ENCODE measurements at places on chromosomes 13 and 19.

- DNase-seq, result no peak
These were observed 60.5 kb downstream of the ZMYM2 start for GRCh38 chr13:20019043-20019442.

GRCh38 chr13:28559636-28560259 is 64.8 kb upstream of the FLT1 start:
- DNase-seq, result no peak

DNA sequence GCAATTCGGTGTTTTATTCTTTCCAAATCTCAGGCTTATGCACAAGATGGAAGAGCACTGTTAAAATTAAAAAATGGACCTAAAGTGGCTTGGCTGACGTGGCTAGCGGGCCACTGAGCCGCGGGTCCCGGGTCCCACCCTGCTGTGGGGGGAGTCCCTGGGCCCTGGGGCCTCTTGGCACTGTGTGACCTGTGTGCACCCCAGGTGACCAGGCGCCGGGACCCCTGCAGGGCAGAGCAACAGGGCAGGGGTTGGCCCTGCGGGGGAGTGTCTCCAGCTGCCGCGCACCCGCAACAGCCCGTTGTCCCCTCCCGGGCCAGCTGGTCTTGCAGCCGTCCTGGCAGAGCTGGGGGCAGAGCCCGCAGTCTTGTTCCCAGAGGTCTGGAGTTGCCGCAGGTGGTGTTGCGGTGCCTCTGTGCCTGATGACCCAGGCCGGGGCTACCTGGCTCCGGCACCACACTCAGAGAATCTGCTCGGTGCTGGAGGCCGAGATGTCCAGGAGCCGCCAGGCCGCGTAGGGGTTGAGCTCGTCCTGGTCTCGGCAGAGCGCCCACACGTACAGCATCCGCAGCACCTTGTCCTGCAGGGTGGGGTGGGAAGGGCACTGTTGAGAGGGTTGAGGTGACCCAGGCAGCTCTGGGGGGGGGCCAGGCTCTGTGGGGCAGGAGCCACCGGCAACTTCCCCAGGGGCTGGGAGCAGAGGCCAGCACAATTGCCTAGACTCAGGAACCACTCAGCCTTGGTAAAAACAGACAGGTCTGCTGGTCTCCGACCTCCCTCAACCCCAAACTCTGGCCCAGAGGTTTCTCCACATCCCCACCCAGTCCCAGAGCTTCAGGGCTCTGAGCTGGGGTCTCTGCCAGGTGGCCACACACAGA is 1.0 kb upstream of the CTXN1 start:
- DNase-seq, result no peak

DNA sequence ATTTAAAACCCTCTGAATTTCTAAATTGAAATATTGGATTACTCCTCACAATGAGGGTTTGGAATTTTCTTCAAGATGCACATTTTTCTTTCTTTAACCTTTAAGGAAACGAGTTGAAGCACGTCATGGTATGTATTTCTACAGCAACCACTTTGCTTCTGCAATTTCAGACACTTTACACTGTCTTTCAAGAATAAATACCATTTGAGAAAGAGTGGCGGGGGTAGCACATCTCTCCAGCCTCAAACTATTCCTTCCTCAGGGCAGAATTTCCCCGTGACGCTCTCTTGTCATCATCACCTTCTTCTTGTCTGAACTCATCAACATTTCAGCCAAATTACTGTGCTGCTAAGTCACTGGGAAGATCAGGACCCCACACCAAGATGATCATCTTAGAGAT is 1073.4 kb downstream of the EFNB2 start:
- no peak for DNase-seq

DNA sequence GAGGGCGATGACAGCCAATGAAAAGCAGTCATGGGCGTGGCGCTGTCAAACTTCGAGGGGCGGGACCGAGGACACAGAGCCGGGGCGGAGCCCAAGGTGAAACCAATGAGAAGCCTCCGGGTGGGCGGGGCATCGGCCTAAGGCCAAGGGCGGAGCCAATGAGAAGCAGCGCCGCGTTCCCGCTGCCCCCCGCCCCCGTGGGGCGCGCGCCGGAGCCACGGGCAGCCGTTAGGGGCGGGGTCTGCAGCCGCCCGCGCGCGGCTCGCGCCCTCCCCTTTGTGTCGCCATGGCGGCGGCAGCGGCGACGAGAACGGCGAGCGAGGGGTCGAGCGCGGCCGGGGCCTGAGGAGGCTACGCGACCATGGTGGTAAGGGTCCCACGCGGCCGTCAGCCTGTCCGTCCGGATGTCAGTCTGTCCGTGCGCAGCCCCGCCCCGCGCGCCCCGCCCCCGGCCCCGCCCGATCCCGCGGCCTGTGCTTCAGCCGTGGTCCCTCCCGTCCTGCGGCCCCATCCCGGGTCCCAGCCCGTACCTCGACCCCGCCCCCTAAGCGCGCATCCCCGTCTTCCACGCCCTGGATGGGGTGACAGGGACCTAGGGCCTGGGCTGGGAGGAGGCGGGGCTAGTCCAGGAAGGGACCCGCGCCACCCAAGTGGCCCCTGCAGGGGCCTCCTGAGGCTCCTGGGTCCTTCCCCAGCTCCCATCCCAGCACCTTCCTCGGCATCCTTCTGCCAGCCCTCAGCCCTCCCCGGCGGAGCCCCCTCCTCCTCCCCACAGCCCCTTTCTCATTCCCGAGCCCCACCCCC is at the start of gene ARHGAP33:
TSS of gene ARHGAP33 (plus strand) at position 267 of the 804 bp plus-strand sequence. CDS start at position 362, 95 bp downstream.
- DNase-seq, result peak; percentile 100

DNA sequence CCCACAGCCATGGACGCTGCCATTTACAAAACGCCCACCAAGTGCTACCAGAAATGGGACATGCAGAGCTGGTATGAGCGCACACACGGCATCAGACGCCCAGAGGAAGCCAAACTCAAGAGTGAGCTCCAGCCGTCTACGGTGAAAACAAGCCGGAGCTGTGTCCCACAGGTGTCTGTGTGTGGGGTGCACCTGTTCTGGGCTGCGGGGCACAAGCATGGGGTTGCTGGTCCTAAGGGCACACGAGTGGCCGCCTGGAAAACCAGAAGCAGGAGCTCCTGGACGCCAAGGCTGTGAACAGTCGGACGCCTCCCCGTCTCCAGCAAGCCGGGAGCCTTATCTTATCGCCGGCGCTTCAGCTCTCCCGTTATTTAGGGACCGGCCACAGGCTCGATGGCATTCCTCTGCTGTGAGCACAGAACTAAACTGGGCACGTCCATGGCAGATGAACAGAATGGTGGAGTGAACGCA is 1.3 kb downstream of the ADPRHL1 start:
- no peak for DNase-seq

DNA sequence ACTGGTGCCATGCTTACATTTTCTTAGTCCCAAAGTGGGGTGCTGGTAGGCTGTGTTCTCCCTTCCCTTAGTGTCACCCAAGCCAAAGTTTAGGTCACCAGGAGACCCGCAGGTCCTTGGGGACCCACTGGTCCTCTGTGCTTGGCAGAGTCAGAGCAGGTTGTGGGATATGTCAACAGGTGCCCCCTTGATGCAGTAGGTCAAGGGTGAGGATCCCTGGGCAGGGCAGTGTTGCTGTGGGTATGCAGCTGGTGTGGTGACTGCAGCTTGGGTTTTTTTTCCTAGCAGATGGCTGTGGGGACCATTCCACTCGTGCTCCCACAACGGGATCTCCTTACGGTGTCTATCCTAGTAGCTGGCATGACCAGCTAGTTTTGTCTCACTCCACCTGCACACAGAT is 23.7 kb downstream of the NHLRC3 start:
- no peak for DNase-seq

DNA sequence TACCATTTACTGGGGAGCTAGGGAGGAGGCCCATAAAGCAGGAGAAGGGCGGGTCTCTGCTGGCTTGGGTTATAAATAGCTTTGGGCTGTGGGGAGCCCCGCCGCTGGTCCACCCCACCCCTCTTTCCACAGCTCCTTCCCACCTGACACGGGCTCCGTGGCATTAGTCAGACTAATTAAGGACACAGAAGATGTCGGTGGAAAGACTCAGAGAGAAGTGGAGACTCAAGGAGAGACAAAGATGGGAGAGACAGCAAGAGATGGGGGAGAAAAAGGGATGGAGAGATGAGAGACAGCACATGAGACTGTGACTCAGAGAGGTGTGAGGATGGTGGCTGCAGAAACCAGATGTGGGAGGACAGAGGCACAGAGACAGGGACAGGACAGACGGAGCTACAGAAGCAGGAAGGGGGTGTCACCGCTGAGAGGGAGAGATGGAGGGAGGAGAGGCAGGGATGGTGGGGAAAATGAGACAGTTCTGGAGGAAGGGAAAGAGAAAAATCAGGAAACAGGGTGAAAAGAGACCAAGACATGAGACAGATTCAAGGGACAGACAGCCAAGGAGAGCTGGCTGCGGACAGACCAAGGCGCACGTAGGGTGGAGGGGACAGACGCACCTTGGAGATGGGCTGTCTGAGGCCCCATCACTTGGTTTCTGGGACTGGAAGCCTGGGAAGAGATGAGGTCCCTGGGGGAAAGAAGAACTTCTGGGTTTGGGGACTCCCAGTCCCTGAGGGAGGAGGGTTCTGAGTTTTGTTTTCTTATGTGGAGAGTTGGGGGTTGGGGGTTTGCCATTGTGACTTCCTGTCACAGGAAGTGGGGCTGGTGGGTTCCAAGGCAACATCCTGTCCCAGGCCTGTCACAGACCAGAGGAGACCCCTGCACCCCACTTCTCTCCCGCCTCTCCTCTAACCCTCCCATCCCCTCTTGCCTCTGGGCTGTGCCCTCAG is 4.1 kb downstream of the ARHGEF1 start:
- DNase-seq, result no peak

- DNase-seq, result no peak
These were observed 11.5 kb upstream of the CCNE1 start for GRCh38 chr19:29800100-29800825.

DNA sequence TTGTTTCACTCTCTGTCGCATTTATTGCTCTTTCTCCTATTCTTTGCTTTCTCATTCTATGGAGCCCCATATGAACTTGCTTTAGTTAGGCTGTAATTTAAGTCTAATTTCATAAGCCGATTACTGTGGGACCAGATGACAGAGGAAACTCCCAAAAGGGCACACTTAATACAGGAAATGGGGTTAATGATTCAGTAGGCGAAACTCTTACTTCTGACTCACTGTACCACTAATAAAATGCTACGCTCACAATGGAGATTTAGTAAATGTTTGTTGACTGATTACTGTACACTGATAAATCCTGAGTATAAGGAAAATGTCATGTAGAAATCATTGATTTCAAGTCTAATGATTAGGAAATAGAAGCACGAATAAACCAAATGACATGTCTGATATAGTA is 276.4 kb downstream of the KLF5 start:
- DNase-seq, result no peak

DNA sequence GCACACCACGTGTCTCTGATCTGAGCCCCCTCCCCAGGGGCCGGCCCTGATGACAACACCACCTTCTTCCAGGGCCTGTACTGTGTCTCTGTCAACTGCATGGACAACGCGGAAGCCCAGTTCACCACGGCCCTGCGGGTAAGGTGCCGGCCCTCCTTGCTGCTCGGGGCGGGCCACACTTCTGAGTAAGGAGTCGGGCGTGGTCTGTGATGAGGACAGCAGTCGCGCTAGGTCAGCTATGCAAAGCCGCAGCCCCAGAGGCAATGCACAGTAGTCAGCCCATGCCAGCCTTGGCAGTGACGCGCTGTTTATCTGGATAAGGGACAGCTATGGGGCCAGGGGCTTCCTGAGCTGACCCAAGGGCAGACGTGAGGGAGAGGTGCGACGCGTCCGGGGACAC is 24.6 kb downstream of the MAU2 start:
- DNase-seq, result no peak

DNA sequence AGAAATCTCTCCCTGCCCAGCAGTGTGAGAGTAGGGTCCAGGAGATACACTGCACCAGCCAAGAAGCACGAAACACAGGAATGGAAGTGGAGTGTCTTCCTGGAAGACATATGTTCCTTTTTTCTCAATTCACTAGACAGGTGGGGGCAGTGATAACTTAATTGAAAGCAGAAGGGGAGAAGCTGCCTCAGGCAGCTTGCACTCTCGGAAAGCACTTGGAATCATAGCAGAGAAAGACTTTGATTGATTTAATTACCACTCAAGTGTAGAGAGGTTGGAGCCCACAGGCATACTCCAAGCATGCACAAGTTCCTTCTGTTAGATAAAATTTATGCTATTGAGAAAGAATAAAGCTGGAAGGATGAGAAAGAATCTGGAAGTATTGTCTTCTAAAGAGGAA is 249.4 kb downstream of the SLITRK6 start:
- no peak for DNase-seq

DNA sequence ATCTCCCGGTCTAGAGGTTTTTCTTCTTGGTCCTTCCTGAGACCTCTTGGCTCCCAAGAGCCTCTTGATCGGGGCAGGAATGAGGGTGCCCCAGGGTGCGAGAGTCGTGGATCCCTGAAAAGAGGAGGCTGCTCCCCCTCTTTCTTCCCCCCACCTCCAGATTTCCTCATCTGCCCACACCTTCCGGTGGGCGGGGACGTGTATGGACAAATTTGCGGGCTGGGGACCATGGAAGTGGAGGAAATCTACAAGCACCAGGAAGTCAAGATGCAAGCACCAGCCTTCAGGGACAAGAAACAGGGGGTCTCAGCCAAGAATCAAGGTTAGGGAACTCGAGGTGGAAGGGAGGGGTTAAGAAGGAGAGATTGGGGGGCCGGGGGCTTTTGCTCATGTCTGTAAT is at the start of gene MCEMP1:
TSS of gene MCEMP1 (plus strand) at position 237 of the 400 bp plus-strand sequence. CDS start at position 268, 31 bp downstream.
- DNase-seq, result no peak

DNA sequence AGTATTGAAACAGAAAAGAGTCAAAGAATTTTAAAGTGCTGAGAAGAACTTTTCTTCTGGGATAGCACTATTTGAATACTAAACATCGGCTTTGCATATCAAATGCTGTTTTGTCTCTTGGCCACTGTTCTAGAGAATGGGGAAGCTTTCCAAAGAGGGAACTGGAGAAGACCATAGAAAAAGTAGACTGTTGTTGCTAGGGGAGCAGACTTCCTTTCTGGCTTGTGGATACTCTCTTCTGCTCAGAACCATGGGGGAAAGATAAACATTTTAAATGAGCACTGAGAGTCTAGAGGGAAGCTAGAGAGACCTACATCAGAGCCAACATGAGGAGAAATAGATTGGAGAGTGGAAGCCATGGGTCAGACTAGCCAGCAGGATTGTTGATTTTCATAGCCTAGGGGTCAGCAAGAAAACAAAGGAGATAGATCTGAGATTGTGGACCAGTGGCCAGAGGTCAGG is 315.7 kb downstream of the KCTD12 start:
- no peak for DNase-seq

DNA sequence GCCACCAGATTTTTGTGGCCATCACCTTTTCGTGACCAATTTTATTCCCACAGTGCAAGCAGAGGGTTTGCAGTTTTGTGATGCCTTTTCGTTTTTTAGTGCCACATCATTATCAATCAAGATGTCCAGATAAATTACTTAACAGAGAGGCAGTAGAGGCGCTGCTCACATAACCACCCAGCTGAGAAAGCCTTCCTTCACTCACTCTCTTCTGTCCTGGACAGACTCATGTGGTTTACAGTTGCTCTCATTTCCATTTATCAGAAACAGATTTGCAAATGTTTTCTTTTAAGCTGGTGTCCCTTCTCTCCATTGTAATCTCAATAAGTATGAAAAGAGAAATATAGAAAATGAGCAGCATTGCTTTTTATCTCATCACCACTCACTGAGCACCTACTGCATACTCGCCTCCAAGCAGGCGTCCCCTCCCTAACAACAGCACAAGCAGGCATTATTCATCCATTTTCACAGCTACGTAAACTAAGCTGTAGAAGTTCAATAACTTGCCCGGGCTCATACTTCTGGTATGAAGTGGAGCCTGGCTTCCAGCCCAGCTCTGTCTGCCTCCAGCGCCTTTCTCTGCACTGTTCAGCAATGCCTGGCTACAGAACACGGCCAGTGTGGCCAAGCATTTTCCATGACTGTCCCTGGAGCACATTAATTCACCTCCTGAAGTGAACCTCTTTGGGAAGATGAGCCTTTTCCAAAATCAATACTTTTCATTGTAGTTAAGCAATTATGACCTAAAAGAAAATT is 34.6 kb upstream of the KATNAL1 start:
- DNase-seq, result no peak

All from stimulated activated CD8-positive, alpha-beta memory T cell treated with anti-CD3 and anti-CD28 coated beads, Interleukin-2, amount 100 ng/mL, for 48 hours (primary cell).